ENCODE measurements at places on chromosomes 6 and 20.

GRCh38 chr6:25137480-25137879 lies 141.7 kb upstream of the CARMIL1 start:
- DNase-seq, result no peak

GRCh38 chr6:168179133-168179532 lies 100.1 kb upstream of the FRMD1 start:
- no peak for DNase-seq

GRCh38 chr6:125346926-125347563 lies 45.3 kb upstream of the HDDC2 start:
- no peak for DNase-seq

GRCh38 chr20:58099956-58100730 lies 128.3 kb downstream of the ANKRD60 start:
- DNase-seq, result no peak

DNA sequence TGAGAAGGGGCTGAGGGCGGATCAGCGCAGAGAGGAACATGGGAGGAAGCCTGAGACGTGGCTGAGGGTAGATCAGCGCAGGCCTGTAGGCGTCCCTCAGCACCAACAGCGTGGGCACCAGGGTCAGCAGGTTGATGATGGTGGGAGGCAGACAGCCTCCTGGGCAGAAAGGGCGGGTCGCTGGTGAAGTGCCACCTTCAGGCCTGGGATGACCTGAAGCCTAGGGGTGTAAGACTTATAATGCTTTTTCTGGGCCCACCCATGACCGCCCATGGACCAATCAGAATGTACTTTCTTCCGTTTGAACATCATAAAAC lies 462.1 kb downstream of the TBC1D32 start:
- no peak for DNase-seq

DNA sequence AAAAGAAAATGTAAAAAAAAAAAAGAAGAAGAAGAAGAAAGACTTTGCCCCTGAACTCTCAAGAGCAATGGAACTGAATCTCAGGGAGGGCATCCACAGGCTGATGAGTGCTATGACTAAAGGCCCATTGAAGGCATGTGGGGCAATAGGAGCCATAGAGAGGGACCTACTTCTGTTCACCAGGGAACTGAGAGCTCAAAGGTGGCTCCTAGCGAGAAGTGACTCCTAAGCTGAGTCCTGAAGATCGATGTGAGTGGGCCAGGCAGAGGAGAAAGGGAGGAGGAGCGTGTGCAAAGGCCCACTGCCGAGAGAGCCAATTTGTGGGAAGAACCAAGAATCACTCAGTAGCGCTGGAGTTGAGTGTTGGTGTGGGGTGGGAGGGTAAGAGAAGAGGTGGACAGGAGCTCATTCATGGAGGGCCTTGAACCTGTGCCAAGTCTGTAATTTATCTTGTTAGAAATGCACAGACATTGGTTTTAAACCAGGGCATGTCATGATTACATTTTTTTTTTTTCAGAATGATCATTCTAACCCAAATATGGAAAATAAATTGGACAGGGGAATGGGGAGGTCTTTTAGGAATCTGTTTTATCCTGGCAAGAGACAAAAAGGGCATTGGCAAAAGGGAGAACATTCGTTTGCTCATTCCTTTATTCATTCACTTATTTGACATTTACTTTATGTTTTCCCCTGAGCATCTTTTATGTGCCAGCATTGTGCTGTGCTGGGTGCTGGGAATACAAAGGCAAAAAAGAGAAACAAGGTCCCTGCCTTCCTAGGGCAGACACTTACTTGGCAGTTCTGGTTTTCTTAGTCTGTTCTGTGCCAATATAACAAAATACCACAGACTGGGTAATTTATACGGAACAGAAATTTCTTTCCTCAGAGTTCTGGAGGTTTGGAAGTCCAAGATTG lies 67.4 kb upstream of the DSP start:
- no peak for DNase-seq

DNA sequence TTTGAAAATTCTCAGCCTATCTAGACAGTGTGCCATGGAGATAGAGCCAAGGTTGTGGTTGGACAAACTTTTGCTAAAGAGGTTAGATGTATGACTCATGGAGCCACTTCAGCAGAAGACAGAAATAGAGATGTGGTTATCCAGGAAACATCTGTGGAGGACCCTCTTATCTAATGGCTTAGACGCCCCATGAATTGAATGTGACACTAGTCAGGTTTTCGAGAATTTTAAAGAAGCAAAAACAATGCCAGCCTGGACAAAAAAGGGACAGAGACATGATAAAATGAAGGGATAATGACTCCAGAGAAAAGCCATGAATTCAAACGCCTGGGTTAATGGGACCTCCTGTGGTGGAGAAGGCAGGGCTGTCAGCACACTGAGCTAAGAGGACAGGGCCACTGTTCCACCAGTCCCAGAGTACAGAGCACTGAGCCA lies 280.5 kb downstream of the CLVS2 start:
- no peak for DNase-seq

GRCh38 chr6:163414946-163415619 lies 565 bp downstream of the QKI start:
- DNase-seq, result peak; percentile 32

- no peak for DNase-seq
Observed at GRCh38 chr6:43765776-43766499, 4.1 kb upstream of the VEGFA start.

GRCh38 chr6:73043446-73043845 lies 181.8 kb downstream of the KHDC1L start:
- no peak for DNase-seq

DNA sequence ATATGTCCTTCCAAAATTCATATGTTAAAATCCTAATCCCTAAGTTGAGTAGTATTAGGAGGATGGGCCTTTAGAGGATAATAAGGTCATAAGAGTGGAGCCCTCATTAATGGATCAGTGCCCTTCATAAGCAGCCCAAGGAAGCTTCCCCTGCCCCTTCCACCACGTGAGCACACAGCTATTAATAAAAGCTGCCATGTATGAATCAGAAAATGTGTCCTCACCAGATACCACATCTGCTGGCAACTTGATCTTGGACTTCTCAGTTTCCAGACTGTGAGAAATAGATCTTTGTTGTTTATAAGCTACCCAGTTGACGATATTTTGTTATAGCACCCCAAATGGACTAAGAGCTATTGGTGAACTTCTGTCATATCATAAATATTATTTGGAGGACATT lies 207.7 kb upstream of the HDDC2 start:
- no peak for DNase-seq

DNA sequence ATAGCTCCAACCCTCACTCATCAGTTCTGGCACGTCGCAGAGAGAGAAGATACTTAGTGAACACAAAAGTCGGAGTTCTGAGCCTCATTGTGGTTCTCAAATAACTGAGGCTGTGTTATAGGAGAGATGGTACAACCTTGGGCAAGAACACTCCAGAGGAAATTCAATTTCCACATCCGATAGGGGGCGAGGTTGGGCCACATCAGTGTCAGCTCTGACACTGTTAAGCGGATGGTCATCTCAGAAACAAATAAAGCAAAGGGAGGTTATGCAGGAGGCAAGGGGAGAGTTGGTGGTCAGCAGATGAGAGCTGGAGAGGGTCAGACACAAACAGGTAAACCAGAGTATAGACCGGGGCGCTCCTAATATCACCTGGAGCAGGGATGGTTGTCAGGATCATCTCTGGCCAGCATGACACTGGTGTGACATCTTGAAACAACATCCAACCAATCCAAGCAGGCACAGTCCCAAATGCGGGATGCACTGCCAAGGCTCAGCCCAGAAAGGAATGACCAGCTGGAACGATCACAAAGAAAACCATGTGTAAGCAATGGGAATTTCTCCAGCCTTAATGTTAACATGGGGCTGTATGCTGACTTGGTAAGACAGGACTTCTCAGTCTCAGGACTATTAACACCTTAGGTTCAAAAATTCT lies 331.8 kb downstream of the HACE1 start:
- no peak for DNase-seq

GRCh38 chr6:114452785-114453401 lies 110.1 kb upstream of the HS3ST5 start:
- no peak for DNase-seq

DNA sequence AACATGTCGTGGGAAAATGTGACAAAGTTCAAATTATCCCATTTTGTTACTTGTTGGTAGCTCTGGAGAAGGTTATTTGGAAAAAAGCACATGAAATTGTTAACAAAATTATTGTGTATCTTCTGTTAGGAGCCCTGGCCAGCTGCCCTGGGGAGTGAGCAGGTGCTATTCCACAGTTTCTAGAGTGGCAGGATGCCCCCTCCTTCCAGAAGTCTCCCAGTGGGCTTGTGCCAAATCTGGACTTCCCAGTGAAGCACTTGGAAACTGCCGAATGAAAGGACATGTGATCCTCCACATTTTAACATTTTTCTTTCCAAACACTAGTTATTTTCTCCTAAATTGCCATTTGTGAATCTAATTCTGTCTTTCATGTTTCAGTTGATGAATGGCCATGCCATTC lies 66.9 kb upstream of the CLDN20 start:
- no peak for DNase-seq
